ENCODE measurements at places on chromosomes 3 and 15.
A peak's percentile ranks its signal among the peaks of the same experiment; 100 is the strongest.

GRCh38 chr15:32694222-32694983 lies 23.4 kb upstream of the GREM1 start:
- no peak for DNase-seq

DNA sequence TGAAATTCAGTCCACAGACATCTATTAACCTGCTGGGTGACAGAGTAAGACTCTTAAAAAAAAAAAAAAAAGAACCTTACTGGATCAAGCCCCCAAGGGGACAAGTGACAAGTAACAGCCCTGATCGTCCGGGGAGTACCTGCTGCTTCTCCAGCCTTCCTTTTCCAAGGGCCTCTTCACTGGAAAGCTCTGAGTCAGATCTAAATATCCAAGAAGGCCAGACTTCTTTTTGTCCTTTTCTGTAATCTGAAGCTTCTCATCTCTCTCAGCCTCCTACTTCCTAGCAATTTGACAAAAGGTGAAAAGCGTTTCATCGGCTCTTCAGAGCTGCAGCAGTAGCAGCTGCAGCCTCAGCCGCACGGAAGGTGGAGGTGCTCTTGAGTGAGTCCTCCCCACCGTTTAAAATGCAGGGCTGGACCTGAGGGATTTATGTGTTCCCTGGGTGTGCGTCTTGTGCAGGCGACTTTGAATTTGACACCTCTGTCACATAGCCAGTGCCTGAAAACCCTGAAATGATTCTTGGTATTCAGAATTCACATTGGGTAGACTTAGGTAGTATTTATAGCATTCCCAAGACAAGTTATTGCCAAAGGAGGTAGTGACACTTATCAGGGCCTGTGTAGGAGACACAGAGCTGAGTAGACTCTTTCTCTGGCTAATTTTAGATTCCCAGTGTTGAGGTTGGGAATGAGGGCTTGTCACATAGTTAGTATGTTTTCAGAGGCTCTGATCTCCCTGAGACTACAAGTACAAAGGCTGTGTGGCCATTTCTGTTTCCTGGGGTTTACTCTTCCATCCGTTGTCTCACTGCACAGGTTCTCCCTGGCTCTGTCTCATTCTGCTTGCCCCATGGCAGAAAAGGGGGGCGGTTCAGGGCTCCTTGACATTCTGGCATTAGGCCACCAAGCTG lies 291.2 kb upstream of the C2CD4B start:
- DNase-seq, result no peak

- DNase-seq, result no peak
Measured at GRCh38 chr3:41893977-41894376, 67.9 kb downstream of the ULK4 start.

DNA sequence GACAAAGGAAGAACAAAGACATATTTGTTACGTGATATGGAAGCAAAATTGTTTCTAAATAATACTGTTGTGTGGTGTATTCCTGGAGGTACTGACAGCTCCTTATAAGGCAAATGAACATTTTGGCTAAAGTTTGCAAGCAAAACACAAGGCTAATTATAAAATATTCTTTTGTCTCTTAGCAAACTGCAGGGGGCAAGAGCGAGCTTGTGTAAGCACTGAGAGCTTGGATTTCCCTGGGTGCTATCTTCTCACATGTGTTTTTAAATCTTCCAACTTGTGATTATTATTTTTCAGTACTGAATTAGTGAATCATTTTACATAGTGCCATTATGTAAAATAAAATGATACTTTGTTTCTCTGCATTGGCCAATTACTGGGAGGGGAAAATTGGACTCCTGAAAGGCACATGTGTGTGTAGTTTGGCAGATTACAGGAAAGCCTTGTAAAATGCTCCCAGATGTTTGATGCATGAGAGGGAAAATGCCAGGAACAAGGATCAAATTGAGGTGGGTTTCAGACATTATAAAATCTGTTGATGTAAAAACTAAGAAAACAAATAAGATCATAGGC lies 611.5 kb downstream of the AGBL1 start:
- DNase-seq, result no peak

- no peak for DNase-seq
Measured at GRCh38 chr3:65831733-65832425, 206.8 kb downstream of the MAGI1 start.

- no peak for DNase-seq
Measured at GRCh38 chr15:76844096-76844495, 61.0 kb downstream of the SCAPER start.

DNA sequence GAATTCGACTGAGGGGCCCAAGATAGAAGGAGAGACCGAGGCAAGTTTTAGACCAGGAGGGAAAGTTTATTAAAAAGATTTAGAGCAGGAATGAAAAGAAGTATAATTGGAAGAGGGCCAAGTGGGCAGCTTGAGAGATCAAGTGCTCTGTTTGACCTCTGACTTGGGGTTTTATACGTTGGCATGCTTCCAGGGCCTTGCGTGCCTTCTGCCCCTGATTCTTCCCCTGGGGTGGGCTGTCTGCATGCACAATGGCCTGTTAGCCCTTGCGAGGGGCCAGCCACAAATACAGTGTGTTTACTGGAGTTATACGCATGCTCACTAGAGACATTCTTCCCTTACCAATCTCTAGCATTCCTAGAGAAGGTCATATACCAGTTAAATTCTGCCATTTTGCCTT lies 70.7 kb upstream of the LARS2 start:
- no peak for DNase-seq

GRCh38 chr15:76380249-76380648 lies 43.7 kb downstream of the ISL2 start:
- DNase-seq, result no peak

DNA sequence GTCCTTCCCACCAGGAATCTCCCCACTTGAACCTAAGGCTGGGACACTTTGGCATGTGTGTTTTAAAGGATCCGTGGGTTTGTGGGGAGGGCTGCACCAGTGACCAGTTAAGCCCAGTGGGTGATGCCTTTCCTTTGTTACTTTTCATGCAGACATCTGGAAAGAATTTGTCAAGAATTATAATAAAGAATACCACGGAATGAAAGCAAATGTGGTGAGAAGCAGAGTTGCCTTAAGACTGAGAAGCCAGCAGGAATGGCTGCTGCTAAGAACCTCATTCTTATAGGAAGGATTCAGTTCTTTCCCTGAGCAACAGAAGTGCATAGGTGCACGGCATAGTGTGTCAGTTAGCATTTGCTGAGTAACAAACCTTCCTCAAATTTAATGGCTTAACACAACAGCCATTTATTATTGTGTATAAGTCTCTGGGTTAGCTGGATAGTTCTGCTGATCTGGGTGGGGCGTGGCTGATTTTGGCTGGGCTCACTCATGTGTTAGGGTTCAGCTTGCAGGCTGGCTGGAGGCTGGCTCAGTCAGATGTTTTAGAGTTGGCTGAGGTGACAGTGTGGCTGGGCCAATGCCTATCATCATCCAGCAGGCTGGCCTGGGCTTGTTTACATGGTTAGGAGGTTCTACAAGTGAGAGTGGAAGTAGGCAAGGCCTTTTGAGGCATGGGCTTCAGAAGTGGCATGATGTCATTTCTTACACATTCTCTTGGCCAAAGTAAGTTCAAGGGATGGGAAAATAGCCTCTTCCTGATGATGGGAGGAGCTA lies 262.7 kb upstream of the CTDSPL start:
- DNase-seq, result no peak

DNA sequence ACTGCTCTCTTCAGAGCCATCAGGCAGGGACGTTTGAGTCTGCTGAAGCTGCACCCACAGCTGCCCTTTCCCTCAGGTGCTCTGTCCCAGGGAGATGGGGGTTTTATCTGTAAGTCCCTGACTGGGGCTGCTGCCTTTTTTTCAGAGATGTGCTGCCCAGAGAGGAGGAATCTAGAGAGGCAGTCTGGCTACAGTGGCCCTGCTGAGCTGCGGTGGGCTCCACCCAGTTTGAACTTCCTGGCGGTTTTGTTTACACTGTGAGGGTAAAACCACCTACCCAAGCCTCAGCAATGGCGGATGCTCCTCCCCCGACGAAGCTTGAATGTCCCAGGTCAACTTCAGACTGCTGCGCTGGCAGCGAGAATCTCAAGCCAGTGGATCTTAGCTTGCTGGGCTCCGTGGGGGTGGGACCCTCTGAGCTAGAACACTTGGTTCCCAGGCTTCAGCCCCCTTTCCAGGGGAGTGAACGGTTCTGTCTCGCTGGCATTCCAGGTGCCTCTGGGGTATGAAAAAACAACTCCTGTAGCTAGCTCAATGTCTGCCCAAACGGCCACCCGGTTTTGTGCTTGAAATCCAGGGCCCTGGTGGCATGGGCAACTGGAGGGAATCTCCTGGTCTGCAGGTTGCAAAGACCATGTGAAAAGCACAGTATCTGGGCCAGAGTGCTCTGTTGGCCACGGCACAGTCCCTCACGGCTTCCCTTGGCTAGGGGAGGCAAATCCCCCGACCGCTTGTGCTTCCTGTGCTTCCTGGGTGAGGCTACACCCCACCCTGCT lies 21.1 kb upstream of the ST6GAL1 start:
- DNase-seq, result peak; percentile 82

GRCh38 chr15:68492855-68493254 lies 60.9 kb upstream of the ITGA11 start:
- DNase-seq, result no peak

DNA sequence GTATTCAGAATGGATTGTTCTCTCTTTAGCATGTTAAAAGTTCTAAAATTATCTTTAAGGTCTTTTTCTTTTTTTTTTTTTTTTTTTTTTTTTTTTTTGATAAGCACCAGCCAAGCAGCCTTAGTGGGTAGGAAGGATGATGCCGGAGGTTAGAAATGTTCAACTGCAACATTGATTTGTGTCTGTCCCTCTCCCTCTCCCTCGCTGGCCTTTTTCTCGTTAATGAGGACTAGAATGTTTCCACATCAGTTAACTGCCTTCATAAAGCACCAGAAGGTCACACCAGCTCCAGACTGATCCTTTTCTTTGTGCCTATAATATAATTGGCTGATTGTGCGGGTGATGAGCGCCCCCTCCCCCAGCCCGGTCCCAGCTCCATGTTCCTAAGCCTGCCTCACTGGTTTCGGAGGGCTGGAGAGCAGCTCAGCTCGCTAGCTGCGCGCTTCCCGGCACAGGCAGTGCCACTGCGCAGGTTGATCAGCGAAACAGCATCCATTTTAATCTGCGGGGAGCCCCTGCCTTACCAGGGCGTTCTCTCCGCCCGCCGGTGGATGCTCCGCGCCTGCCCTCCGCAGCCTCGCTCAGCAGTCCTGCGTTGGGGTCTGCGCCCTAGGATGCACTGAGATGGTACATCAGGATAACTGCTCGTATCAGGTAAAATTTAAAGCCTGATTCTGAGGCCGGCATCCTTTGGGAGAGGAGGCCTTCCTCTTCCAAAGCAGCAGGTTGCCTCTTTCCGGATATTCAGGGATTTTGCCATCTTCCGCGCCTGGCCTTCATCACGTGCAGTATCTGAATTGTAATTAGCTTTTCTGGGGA lies 148.9 kb upstream of the IL12A start:
- DNase-seq, result peak; percentile 18

DNA sequence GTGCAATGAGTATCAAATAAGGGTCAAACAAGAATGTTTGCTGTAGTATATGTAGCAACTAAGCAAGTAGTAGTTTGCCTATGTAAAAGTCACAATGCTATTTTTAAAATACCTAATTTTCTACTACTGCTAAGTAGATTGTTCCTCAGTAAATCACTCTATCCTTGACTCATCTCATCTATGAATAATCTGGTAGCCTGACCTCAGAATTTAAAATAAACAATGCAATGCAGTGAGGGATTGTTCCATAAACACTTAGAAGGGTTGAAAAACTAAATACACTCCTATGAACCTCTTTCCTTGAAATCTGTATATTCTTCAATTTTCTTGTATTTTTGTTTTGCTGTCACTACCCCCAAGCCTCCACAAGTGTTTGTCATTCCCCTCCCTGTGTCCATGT lies 253.3 kb downstream of the TBC1D5 start:
- no peak for DNase-seq

DNA sequence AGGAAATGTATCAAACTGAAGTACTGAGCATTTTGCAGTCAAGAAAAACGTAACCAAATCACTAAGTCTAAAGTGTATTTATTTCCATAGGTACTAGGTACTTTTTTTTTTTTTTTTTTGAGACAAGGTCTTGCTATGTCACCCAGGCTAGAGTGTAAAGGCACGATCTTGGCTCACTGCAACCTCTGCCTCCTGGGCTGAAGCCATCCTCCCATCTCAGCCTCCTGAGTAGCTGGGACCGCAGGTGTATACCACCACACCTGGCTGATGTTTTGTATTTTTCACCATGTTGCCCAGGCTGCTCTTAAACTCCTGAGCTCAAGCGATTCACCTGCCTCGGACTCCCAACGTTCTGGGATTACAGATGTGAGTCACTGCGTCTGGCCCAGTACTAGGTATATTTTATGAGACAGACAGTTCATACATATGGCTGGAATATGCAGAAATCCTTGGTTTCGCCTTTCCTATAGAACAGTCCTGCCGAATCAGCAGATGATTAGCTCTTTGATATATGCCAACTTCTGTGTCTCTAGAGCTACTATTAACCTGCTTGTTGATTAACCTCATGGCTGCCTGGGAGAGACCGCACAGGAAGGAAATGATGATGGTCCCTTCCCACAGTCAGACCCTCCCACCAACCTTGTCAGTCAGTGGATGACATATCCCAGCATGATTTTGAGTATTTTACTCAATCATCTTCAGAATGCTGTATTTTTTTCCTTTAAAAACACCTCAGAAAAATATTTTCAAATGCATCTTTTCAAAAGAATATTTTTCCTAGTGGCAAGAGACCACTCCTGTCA lies 32.3 kb downstream of the TMOD3 start:
- peak; percentile 67 for DNase-seq

DNA sequence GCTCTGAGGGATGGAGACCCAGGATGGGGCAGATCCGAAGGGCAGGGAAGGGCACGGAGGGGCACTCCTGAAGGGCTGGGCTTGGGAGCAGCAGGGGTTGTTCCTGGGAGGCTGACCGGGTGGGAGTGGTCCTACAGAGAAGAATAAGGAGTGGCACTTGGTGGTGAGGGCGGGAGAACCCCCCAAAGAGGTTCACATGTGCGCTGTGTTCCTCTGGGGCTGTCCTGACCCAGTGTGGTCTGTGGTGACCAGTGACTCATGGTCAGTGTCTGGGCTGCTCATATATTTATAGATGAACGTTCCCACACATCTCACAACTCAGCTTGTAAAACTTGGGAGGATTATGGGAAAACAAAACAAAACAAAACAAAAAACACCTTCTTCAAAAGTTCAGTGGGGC lies 10.0 kb downstream of the TRPM1 start:
- DNase-seq, result no peak

- DNase-seq, result no peak
Measured at GRCh38 chr3:160008961-160009360, 20.3 kb downstream of the IL12A start.

- DNase-seq, result peak; percentile 78
Measured at GRCh38 chr15:60548101-60548500, 69.2 kb upstream of the ICE2 start.

- no peak for DNase-seq
Measured at GRCh38 chr3:112640930-112641801, at the start of gene CCDC80. CCDC80 (minus strand) TSS chr3:112641143; CDS start chr3:112639905, 1,238 bp downstream.

GRCh38 chr3:17806201-17806600 lies 63.8 kb upstream of the TBC1D5 start:
- no peak for DNase-seq

GRCh38 chr3:50008931-50009330 lies 69.0 kb downstream of the RBM6 start:
- DNase-seq, result no peak

GRCh38 chr3:119748991-119749390 lies 32.9 kb upstream of the NR1I2 start:
- no peak for DNase-seq

GRCh38 chr3:130539005-130539404 lies 22.0 kb downstream of the COL6A6 start:
- peak; percentile 58 for DNase-seq

Measured in activated T-cell treated with anti-CD3 and anti-CD28 coated beads, Interleukin-2, amount 50 U/mL, for 48 hours (primary cell).